AG08395 (cell line): ENCODE measurements at places on chromosomes 12 and 14.
A peak's percentile ranks its signal among the peaks of the same experiment; 100 is the strongest.

- DNase-seq = no peak
Measured at GRCh38 chr12:9604287-9604686, 3.4 kb downstream of the KLRB1 start.

DNA sequence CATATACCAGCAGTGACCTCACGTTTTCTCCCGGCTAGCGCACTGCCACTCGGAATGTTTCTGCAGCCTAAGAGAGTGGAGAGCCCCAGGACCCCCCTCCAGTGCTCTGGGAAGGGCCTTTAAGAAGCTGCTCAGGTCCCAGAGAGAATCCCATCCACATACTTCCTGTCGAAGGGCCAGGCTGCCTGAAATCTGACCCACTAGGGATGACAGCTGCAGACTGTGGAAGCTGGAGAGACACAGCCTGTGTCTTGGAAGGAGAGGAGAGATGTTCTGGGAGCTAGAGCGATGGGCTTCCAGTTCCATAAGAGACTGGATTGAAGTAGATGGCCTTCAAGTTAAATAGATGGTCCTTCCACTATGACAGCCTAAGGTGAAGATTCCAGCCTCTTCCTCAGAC is 54.4 kb downstream of the IQSEC3 start:
- DNase-seq = no peak

- DNase-seq = peak; percentile 27
Measured at GRCh38 chr12:88308825-88309224, 166.7 kb downstream of the TMTC3 start.

DNA sequence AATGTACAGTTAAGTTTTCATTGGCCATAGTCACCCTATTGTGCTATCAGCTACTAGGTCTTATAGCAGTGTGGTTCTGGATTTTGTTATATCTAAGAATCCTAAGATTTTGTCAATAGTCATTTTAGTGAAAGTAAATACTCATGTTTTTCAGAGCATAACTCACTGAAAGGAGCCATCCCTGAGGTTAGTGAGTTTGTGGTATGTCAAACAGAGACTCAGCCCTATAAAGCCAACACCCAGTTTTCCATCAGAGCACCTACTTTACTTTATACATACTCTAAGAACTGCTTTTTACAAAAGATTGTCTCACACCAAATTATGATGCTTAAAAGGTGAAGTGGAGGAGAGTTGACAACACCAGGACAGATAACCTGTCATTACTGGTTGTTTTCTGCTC is 686.3 kb upstream of the LRFN5 start:
- no peak for DNase-seq

DNA sequence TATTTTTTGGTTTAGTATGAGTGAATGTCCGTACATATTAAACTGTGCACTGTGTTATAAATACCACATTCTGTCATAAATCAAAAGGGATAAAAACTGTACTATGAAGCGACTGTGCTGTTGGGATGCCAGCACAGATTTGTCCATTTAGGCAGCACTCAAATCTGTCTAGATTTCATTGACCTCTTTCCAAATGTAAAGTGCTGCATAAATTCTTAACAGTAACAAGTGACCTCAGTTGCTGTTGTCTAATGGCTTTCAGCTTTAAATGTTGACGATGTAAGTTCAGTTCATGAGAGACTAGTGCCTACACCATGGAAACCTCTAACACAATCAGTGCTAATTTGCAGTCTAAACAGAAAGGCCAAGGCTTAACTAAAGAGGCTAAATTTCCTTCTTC is 531.4 kb upstream of the LMO3 start:
- no peak for DNase-seq

- no peak for DNase-seq
Measured at GRCh38 chr12:31026202-31026601, 47.5 kb upstream of the DDX11 start.

DNA sequence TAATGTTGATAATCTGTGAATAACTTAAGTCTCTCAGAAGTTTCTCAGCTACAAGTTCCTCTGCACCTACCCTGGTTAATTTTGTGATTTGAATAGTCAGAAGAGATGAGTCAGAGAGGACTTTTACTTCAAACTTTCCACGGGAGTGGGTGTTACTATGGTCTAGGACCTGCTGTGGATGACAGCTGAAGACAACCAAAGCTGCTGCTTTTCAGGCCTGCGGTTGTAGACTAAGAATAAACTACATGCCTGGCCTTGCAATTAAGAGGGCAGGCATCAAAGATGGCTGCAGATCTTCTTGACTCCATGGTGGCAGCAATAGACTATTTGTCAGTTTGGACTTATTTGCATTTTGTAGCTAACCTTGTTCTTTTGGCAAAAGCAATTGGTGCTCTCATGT is 227.1 kb upstream of the KRR1 start:
- peak; percentile 36 for DNase-seq

DNA sequence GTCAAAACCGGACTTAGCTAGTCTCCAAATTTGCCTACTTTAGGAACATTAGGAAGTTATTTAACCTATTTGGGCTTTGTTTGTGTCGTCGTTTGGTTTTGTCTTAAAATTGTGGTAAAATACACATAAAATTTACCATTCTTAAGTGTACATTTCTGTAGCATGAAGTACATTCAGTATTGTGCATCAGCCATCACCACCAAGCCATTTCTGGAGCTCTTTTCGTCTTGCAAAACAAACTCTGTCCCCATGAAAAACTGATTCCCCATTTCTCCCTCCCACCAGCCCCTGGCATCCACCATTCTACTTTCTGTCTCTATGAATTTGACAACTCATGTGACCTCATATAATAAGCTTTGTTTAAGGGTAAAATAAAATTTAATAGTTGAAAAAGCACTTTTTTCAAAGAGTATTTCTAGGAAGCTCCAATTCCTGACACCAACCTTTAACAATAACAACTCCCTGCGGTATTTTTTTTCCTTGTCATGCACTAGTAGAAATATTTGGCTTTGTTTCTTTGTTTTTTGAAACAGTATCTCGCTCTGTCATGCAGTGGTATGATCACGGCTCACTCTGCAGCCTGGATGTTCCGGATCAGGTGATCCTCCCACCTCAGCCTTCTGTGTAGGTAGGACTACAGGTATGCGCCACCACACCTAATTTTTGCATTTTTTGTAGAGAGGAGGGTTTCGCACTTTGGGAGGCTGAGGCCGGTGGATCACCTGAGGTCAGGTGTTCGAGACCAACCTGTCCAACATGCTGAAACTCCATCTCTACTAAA is 3.6 kb upstream of the UBC start:
- DNase-seq = no peak

- no peak for DNase-seq
Measured at GRCh38 chr12:113278141-113278540, 56.8 kb downstream of the SLC8B1 start.

DNA sequence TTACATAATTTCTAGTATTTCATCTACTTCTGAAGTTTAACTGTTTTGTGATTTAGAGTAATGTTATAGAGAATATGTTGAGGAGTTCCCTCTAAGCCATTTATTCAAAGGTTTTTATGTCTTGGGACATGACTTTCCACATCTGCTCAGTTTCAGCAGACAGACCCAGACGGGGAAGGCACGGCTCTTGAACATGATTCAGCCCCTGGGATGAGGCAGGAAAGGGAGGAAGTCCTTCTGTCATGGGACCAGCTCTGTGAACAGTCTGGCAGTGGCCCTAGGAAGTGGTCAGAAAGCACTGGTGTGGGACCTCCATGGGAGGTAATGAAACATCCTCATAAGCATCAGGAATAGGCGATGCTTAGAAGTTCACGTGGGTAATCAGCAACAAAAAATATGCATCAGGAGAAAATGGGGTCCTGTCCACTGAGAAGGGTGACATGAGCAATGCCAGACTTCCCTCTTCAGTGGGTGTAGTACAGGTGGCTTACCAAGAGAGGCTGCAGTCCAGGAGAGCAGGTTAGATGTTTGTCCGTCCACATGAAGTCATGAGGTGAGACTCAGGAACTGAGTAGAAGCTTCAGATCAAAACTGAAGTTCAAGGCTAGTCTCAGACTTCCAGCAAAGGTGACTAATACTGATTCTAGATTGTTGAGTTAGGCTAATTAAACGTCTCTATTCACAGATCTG is 248.5 kb downstream of the IPO8 start:
- no peak for DNase-seq

GRCh38 chr12:46430340-46430948 is 57.9 kb upstream of the SLC38A2 start:
- DNase-seq = peak; percentile 46

GRCh38 chr12:113473942-113474341 is 2.3 kb upstream of the LHX5 start:
- no peak for DNase-seq

DNA sequence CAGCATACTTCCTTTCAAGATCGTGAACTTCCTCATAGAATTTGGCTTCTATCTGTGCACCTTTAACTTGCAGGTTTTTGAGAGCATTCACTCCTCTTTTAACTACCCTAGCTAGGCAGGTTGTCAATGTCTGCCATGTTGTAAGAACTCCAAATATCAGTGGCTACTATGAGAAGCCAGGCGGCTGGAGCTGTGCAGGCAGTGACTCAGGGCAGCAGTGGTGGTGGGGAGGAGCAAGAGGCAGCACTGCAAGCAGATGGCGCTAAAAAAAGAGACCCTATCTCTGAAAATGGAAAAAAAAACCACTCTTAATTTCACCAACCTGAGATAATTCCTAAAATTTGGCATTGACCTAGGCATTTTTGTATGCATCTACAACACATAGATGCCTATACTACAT is 28.5 kb downstream of the YARS2 start:
- no peak for DNase-seq

DNA sequence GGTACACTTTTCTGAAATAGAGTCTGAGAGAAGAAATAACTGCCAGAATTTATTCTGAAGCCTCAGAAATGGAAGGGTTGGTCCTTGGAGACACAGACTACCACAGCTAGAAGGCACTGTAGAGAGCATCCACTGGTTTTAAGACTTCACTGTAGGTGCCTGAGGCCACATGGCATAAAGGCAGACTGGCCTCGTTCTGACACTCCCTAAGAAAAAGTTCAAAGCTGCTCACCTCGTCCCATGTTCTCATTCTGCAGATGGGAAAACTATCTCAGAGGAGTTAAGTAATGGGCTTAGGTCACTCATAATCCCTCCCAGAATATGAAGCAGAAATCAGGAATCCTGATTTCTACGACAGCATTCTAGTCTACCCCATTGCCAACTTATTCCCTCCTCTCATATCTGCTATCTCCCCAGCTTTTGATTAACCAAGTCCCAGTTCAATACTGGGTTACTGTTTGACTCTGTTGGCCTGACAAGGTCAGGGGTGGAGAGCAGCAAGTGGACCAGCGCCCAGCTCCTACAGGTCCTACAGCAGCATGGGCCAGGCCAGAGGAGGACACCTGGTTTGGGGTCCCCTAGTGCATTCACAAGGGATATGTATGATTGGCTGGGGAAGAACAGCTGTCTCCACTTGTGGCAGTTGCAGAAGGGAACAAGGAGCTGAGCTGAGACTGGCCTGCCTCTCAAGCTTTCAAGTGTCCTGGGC is 3.7 kb downstream of the ITGA5 start:
- DNase-seq = no peak

DNA sequence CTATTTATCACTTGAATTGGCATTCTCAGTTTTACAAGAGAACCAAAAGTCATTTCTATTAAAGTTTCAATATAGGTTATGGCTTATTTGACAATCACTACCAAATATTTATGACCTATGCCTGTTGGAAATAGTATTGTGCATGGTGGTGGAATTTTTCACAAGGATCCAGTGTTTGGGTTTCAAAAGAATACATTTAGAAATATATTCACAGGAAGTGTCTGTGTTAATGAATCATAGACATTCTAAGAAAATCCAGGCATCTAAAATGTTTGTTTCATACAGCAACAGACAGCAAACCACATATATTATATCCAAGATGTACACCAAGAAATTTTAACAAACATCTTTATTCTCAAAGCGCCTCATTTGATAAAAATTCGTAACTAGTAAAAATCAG is 92.7 kb downstream of the MED13L start:
- DNase-seq = no peak

DNA sequence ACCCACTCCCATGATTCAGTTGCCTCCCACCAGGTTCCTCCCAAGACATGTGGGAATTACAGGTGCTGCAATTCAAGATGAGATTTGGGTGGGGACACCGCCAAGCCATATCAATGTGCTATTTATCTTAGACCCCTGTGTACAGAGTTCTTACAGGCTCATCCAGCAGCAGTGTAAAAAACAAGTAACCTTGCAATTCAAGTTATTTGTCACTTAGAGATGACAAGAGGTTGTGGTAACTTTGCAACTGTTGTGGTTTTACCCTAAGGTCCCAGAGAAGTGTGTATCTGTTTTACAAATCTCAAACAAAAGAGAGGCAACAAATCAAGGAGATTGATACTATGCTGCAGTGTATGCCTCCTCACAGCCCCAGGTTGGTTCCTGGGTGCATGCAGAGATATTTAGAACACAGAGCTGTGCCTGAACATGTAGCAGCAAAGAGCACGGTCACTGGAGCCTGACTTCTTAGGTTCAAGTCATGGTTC is 11.5 kb upstream of the HELB start:
- DNase-seq = no peak

GRCh38 chr14:56659964-56660551 is 80.5 kb downstream of the TMEM260 start:
- peak; percentile 67 for DNase-seq

- DNase-seq = no peak
Measured at GRCh38 chr12:68904351-68904962, 28.5 kb downstream of the CPM start.

DNA sequence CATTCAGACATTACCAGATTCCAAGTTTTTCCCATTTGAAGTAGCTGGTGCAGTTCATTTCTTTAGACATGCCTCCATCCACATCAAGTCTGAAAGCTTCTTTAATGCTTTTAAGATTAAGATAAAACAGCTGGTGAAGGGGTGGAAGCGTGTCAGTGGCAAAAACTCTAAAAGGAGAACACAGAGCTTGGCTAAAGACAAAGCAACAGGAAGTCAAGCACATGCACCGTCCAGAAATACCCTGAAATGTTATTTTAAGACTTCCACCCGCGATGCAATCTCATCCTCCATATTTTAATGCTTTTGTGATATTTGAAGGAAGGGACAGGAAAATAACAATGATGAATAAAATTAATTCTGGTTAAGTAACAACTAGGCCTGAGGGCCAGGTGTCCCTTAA is 31.8 kb downstream of the PPM1H start:
- no peak for DNase-seq

- peak; percentile 24 for DNase-seq
Measured at GRCh38 chr14:74035556-74035955, 16.4 kb downstream of the BBOF1 start.

DNA sequence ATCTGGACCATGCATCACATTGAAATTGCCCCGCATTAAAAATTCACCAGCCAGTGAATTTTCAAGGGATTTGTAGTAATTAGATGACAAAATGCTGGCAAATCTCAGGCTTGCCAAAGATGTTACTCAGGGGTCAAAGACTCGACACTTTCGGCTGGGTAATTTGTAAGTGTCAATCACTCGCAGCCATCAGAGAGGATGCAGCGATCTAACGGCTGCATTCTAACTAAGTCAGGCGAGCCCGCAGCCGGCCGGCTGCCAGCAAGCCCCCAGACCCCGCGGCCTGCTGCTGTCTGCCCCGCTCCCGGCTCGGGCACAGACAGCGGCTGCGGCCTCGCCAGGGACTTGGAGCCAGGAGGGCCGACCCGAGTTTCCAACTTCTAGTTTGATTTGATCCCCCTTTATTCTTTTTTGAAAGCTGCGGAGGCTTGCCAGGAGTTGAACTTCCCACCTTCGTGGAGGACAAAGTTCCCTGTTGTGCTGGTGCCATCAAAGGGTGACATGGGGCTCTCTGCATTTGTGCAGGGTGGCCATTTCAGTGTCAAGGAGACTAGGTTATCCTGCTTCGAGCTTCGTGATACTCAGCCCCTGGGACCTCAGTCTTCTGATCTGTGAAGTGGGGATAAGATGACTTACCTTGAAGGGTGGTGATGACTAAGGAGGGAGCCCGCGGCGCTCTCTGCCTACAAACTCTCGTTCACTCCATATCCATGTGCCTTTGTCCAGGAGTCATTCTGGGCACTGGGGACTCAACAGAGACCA is 169.9 kb downstream of the RBM19 start:
- DNase-seq = no peak
